Camera-type eye (tissue), 1 donor: ENCODE measurements at places on chromosomes 4 and X. TPM values are rescaled to one million over a fixed set of nuclear protein-coding genes. Genes with fewer than 3 reads are reported as not detected.

GLRA3 gene
- 1.9 TPM for total RNA-seq

RTL3 gene
- total RNA-seq: 0.16 TPM

CLGN gene
- 22.5 TPM for total RNA-seq

GPR173 gene
- 26.3 TPM for total RNA-seq

TRPC5OS gene
- 0.22 TPM for total RNA-seq

TNIP3 gene
- total RNA-seq: 0.93 TPM

ADH1A gene
- total RNA-seq: not detected

RASL11B gene
- 11.5 TPM for total RNA-seq

TMSB15C gene
- total RNA-seq: 12.6 TPM

CFAP99 gene
- total RNA-seq: not detected

TET2 gene
- 42.1 TPM for total RNA-seq

HERC5 gene
- 4.2 TPM for total RNA-seq
